ENCODE measurements at places on chromosomes 12 and 14.

- DNase-seq = no peak
Observed at GRCh38 chr14:20468764-20469241, 403 bp upstream of the PNP start.

DNA sequence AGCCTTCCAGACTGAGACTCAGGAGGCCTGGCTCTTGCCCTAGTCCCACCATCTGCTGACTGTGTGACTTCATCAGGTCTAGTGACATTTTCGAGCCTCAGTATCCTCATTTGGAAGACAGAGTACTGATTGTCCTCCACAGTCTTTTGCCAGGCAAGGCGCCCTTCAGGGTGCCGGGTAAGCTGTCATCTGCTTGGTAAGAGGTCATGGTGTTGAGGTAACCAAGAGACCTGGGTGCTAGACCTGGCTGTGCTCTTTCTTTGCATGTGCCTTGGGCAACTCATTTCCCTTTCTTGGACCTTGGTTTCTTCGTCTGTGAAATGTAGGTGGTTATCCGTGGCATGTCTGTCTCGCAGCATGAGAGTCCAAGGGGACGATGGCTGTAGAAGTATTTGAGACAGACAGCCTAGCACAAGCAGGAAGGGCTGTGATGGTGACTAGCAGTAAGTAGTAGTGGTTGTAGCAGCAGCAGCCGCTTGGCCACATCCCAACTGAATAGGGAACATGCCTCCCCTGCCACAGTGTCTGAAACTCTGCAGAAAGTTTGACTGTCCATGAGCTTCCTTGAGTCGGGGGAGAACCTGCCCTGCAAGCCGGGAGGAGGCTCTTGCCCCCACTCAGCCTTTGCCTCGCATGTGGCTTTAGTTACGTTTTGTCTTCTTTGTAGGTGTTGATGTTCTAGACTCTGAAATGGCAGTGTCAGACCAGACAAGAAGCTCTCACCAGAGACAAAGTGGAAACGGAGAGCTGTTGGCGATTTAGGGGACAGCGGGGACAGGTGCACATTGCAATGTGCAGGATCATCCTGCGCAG, 40.3 kb downstream of the EVL start:
- no peak for DNase-seq

DNA sequence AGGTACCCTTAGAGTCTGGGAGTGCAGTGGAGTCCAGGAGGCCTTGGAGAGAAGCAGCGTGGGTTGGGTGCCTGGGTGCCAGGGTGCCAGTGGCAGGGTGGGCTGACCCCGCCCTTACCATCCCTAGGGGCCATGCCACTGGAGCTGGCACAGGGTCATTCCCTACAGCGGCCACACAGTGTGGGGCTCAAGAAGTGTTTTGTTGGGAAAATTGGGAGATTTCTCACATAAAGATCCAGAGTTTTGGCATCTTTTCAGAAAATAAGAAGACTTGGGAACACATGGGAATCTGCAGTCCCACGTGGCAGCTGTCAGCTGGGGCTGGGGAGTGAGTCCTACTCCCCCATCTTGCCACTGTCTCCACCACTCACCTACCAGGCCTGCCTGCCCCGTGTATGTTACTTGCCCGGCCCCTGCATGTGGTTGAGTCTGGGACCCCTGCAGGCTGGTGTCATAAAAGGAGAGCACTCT, 4.2 kb downstream of the VASH1 start:
- DNase-seq = no peak

DNA sequence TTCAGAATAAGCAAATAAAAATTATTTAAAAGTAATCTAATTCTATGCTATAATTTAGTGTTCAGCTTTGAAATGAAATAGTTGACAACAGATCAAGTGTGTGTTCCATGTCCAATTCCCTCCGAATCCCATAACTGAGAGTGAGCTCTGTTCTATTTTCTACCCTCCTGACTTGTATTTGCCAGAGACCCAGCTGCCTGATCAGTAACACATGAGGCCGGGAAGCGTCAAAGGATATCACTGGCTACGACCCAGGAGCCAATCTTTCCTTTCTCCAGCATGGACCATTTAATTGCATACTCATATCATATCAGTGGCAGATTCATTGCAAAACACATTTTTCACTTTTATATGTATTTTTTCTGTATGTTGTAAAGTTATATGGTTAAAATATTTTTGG, 108.8 kb upstream of the TSPAN8 start:
- no peak for DNase-seq

- DNase-seq = no peak
Observed at GRCh38 chr12:103301642-103302591, 193.9 kb downstream of the C12orf42 start.

DNA sequence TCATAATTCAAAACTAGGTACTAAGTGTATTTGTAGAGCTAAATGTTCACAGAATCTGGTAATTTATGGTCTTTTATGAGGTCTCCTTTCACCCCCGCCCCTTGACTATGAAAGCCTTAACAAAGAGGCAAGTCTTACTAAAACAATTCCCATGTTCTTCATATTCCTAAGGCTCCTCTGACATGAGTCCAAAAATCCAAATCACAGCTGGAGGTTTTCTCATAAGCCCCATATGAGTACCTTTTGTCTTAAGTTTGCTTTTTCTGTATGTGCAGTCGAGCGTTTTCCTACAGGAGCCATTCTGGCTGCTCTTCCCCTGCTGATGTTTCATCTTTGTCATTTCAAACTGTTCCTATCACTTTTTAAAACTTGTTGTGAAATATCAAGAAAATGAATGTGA, 55.2 kb downstream of the SIX1 start:
- DNase-seq = no peak

GRCh38 chr14:74698465-74698864, 14.4 kb downstream of the AREL1 start:
- no peak for DNase-seq

GRCh38 chr12:124993626-124994436, at the start of gene BRI3BP:
Gene BRI3BP, plus strand, starts transcription at chr12:124993645. Its CDS starts 146 bp downstream, at chr12:124993791.
- peak; percentile 24 for DNase-seq

DNA sequence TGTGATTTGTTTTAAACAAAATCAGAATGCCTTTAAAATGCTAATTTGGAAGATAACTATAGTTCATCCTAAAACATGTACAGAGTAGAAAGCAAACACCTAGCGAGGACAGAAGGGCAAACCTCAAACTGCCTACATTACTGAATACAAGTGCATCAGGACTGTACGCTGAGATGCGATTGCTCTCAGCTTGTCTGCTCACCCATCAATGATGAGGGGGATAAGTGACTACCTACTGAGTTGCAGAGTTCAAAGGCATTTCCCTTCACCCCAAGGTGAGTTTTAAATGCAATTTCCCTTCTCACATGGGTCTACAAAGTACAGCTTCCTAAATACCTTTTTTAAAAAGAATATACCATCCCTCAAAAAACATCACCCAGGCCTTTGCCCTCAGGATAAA, 52.9 kb downstream of the PHLDA1 start:
- DNase-seq = no peak

DNA sequence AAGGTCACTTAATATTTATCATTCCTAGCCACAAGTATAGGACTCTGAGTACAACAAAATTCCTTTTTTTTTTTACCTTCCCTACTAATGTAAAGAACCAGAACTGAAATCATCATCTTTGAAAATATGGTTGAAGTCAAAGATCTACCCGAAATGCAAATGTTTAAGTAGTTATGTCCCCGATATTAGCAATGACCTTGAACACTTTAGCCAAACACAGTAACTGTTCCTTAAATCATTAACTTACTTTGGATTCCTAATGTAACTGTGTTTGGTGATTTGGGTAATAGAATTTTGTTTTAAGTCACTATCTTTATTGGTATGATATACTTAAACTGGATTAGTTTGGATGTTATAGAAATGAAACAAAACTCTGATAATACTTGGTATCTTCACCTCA, 14.4 kb downstream of the ITPR2 start:
- DNase-seq = no peak

DNA sequence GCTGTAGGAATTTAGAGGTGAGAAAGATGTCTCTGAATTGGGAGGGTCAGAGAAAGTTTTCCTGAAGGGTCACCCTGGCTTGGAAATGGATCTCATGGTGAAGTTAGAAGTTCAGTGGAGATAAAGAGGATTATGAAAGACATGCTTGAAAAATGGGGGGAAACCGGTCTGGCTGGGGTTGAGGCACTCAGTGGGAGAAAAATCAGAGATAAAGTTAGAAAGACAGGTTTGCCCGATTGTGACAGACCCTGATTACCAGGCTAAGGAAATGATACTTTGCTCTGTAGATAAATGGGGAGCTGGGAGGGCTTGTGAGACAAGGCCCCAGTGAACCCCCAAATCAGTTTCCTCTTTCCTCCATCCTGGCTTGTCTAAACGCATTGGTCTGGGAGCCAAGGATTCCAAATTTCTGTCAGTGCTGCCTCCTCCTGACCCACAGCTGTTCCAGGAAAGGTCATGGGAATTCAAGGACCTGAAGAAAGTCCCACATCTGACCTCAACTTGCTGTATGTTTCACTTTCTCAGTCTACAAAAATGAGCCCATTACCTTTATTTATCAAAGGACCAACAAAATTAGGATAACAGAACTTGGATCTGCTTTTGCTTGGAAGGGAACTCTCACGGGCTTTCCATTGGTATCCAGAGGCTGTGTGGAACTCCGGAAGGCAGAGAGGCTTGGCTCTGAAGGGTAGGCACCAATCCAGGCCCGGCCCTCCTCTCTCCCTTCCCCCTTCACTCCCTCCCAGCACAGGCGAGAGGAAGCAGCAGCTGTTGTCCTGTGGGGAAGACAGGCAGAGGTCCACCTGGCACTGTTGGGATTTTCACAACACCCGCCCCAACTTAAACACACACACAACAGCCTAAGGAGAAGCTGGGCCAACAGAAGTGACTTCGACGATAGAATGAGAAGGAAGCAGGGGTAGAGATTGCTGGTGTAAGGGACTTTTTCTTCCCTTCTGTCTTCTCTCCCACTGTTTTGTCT, 3.4 kb upstream of the RNASE7 start:
- no peak for DNase-seq

DNA sequence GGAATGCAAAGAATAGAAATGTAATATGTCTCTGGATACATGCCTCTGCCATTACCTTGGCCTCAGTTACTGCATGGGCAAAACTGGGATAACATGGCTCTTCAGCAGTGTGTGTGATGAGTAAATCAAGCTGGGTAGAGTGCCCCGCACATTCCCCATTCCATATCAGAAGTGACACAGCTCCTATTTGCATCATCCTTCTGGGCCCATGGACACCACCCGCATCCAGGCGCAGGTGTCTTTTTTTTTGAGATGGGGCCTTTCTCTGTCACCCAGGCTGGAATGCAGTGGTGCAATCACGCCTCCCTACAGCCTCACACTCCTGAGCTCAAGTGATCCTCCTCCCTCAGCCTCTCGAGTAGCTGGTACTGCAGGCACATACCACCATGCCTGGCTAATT, 31.6 kb downstream of the KRT76 start:
- DNase-seq = no peak

GRCh38 chr12:8991371-8992345, 2.3 kb downstream of the KLRG1 start:
- DNase-seq = no peak

- no peak for DNase-seq
Observed at GRCh38 chr12:66633676-66634075, 45.2 kb downstream of the GRIP1 start.

DNA sequence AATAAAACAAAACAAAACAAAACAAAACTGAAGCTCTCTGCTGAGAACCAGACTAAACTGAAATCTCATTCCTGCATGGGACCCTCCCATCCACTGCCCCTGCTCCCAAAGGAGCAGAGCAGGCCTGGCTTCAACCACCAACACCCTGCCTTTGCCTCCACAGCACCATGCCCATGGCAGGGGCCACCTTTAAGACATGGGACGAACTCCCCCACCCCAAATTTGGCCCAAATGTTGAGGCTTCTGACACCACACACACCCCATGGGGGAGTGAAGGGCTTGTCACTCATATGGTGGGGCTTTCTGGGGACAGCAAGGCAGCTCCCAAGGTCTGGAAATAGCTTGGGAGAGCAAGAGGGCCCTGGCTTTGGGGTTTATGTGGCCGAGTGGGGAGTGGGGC, 177.2 kb downstream of the KIF26A start:
- DNase-seq = no peak

DNA sequence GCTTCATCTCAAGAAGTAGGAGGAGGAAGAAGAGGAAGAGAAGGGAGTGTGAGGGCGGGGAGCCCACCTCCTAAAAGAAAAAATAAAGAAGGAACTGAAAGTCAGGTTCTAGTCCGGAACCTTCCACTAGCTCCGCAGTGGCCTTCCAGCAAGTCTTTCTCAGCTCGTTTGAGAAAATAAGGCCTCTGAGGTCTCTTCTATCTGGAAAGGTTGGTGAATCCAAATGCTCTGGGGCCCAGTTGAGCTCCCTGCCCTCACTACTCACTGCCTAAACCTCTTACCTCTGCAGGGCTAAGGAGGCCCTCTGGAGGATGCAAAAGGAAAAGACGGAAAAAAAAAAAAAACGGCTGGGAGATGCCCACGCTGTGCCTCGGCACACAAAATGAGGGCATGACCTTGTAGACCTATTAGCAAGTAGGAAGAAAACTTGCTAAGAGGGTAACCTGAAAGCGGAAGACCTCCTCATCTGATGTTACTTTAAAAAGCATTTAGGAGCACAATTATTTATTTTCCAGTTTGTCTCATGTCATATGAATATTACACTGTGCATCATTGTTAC, 35.9 kb downstream of the FBLN5 start:
- peak; percentile 71 for DNase-seq

DNA sequence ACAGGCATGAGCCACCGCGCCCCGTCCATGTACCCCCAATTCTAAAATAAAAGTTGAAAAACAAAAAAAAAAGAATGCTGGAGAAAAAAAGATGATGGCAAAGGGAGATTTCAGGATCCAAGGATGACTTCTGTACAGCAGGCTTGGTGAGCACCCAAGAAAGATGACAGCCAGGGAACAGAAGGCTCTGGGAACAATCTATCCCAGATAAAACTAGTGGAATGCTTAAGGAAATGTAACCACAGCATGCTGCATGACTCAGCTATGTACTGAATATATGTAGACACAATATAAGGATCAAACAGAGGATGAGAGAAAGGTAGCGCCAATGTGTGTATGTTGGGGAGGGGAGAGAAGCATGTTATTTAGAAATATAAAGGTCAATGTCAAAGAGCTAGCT, 123.7 kb upstream of the TMTC1 start:
- no peak for DNase-seq

GRCh38 chr12:690466-690865, 27.2 kb upstream of the NINJ2 start:
- no peak for DNase-seq

- DNase-seq = no peak
Observed at GRCh38 chr14:31300883-31301282, 93.3 kb upstream of the HECTD1 start.

DNA sequence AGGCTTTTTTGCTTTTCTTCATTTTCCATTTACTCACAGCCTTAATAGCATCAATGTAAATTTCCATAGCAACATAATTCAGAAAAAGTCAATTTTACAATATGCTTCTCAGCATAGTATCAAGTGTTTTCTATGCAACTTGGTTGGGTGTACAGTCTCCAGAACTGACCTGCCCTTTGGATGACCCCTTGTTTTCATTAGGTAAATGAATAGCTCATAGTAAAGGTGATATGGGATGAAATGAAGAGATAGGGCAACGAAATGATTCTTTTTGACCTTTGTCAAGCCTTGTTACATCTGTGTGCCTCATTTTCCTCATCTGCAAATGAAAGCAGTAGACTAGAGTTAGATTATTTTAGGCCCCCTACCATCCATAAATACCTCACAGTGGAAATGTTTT, 1081.0 kb downstream of the TMTC2 start:
- DNase-seq = no peak

- DNase-seq = no peak
Observed at GRCh38 chr12:65113621-65114035, 7.5 kb downstream of the WIF1 start.
